ENCODE measurements at places on chromosomes 16 and 17.

DNA sequence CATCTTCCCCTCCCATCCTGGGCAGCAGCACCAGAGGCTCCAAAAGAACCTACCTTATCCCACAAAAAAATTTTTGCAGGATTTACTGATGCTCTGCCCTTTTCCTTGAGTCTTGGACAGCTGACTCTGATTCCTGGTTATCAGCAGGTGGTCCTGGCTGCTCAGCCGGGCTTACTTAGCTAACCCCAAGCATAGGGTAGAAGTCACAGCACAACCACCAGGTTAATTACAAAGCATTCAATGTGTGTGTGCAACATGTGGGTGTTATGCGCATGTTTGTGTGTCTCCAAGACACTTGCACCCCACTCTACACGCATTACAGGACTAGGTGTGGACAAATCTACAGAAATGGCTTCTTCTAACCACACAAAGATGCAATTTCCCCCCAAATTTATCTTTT, 36.3 kb downstream of the PECAM1 start:
- DNase-seq: no peak

GRCh38 chr17:59786536-59787319, 79.3 kb downstream of the VMP1 start:
- peak; percentile 86 for DNase-seq

- DNase-seq: peak; percentile 81
Observed at GRCh38 chr17:2181206-2181896, 122.2 kb downstream of the SMG6 start.

DNA sequence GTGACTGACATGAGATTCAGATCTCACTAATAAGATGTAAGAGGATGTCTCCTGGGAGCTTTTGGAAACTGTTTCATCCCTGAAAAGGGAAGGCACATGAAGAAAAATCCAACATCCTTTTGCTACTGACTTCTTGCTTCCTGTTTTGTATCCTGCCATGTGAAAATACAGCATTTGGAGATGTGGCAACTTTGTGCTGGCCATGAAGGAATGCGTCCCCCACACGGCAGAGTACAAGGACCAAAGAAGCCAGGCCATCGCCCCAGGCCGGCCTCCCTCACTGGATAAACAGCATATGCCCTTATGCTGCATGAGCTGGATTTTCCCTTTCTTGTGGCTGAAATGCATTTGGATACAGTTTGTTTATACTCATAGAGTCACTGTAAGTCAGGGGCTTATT, 5.5 kb upstream of the HASPIN start:
- DNase-seq: no peak

GRCh38 chr16:77689971-77690370, 32.3 kb upstream of the NUDT7 start:
- no peak for DNase-seq

DNA sequence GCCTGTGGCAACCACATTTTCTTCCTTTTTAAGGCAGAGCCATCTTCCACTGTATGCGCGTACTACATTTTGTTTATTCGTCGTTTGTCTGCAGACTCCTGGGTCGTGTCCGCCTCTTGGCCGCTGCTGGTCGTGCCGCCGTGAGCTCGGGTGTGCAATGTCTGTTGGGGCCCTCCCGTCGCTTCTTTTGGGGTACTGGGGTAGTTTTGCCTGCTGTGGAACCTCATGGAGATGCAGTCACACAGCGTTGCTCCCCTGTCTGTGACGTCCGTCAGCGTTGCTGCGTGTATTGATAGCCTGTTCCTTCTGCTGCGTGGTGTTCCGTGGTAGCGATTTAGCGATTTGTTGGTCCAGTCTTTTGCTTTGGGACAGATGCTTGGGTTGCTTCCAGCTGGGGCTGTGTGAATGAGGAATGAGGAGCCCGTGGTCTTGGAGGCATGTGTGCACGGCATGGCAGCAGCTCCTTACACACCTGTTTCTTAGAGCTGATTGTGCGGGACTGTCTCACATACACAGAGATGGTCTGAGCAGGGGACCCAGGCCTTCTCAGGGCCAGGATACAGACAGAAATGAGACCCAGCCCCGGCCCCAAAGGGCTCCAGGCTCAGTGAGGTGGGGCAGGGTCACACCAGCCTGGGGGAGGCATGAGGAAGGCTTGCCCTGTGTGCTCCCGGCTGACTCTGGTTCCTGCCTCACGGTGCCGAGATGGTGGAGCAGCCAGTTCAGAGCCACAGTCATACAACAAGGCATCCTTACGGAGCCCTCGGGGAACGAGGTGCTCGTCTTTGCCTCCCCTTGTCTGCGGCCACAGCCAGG, 78.4 kb upstream of the GSE1 start:
- no peak for DNase-seq

GRCh38 chr17:70810609-70811008, 641.3 kb downstream of the KCNJ2 start:
- peak; percentile 40 for DNase-seq

DNA sequence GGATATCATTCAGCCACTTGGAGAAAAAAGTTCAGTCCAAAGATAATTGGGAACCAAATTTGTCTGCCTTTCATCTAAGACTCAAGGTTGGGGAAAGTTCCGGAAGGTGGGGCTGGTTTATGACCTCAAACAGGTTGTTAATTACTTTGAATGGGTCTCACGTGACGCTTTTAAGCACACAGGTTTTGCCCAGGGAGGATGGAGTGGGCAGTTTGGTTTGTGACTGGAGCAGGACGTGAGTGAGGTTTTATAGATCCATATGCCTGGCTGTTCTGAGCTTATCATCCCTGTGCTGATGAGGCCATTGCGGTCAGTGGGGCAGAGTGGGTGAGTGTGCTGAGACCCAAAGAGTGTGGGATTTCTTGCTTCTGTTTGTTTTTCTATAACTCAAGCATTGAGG, 38.7 kb upstream of the GPRC5B start:
- DNase-seq: no peak

- DNase-seq: peak; percentile 1
Observed at GRCh38 chr16:70018254-70018653, 67.1 kb downstream of the CLEC18A start.

- DNase-seq: no peak
Observed at GRCh38 chr16:63653044-63653839, 1468.6 kb downstream of the CDH11 start.

- DNase-seq: no peak
Observed at GRCh38 chr16:54216268-54216667, 70.3 kb downstream of the IRX3 start.

DNA sequence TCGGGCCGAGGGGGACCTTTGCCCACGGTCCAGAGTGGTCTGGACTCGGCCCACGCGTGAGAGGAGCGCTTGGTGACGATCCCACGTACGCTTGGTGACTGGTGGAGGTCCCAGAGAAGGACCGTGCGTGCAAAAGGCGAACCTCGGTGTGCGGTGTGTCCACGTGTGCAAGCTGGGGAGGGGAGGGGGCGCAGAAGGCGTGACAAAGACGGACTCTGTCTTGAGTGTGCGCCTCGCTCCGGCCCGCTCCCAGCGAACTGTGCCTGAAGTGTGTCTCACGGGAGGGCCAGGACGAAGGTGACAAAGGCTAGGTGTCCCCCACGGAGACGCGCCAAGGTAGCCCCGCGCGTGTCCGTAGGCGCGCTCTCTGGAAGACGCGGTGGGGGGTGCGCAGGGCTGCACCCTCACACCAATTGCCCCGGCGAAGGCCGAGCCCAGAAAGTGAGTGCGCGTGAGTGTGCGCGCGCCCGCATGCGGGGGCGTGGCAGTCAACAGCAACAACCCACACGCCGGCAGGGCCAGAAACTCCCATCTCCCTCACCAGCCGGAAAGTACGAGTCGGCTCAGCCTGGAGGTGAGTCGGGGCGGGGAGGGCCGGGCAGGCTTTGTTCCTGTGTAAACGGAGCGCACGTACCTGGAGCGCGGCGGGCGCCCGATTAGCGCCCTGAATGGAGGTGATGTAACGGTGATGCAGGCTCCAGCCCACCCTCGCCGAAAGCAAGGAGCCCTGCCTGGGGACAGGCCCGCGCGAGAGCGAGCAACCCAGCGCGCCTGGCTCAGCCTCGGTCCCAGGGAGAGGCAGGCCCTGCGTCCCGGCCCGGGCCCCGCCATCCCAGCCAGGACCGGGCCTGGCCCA, at the start of gene GPRC5C:
Gene GPRC5C, plus strand, starts transcription at position 521 of the 856 bp plus-strand sequence. CDS start 7,689 bp downstream, outside the sequence.
- DNase-seq: peak; percentile 41

GRCh38 chr16:50644729-50645128, 36.4 kb downstream of the SNX20 start:
- DNase-seq: peak; percentile 75

GRCh38 chr17:7039832-7040231, 4.0 kb downstream of the SLC16A13 start:
- DNase-seq: no peak

DNA sequence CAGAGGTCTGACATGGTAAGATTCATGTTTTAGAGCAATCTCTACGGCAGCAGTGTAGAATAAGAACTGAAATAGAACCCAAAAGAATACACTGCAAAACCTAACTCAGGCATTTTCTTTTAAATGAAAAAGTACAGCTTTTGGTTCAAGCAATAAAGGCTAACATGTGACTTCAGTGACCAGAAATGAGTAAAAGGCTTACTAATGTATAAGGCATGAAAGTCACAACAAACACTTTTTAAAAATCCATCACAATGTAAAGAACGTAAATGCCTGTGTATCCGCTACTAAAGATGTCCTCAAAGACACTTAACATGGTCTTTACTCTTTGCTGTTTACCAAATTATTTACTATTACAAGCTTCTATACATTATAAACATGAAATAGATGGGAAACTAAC, 16.6 kb downstream of the KIAA0753 start:
- no peak for DNase-seq

DNA sequence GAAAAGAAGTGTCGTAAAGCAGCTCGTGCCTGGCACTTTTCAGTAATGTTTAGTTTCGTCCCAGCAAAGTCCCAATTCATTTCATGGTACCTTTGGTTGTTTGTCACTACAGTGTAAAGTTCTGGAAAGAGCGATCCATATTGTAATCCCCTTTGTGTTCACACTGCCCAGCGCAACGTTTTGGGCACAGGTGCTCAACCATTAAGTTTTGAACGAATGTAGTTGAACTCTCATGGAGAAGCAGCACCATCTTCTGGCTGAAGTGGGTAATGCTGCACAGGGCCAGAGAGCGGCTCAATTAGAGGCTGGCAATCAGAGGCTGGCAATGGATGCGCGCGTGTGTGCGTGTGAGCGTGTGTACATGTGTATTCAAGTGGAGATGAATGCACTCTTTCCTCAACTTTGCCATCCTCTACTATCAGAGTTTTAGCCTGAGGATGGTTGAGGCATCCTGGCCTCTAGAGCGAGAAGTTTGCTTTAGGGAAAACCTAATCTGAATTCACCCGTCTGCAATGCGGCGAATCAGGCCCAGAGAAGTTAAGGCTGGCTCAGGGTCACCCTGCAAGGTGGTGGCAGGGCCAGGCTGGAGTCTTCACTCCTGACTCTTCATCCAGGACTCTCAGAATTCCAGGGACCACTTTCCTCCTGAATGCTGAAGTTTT, 29.9 kb downstream of the DYNLL2 start:
- peak; percentile 75 for DNase-seq
